ENCODE measurements at places on chromosomes 2 and 18.

GRCh38 chr2:239605976-239606375 is 205.2 kb upstream of the HDAC4 start:
- no peak for DNase-seq

DNA sequence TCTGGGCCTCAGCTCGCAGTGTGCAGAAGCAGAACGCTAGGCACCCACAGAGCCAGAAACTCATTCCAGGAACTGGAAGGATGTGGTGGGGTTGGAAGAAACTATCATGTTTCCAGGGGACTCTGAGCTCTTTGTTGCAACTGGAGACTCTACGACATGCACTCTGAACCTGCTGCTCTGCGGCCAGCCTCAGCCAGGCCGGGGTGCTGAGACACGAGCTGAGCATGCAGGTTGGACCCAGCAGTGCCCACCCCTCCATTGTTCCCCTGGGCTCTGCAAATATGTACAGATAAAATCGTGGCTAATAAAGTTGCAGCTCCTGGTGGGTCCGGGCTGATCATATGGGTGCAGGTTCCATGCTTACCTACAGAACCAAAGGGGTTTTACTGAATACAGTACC is 37.6 kb upstream of the ARL4C start:
- DNase-seq = no peak

GRCh38 chr2:73110168-73111072 is 2.3 kb downstream of the RAB11FIP5 start:
- no peak for DNase-seq

DNA sequence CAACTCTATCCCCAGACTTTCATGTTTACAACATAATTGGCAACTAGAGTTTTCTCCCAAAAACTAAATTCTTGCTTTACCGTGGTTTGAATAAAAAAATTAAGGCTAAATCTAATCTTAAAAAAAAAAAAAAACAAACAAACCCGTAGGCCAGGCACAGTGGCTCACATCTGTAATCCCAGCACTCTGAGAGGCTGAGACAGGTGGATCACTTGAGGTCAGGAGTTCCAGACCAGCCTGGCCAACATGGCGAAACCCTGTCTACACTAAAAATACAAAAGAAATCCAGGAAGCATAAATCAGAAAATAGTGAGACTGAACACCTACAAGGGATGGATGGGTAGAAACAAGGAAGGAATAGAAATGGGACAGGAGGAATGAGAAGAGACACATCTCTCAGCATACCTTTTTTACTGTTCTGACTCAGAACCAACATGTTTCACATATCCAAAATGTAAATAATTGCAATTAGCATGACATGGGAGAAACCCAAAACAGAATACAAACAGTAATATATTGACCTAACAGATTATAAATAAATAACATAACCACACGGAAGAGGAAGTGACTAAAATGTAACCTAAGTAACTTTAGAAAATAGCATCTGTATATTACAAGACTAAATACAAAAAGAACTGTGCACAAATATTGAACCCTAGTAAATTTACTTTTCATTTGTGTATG is 17.5 kb downstream of the MGAT4A start:
- no peak for DNase-seq

- no peak for DNase-seq
These were observed 18.6 kb upstream of the ZNF532 start for GRCh38 chr18:58845928-58846724.

DNA sequence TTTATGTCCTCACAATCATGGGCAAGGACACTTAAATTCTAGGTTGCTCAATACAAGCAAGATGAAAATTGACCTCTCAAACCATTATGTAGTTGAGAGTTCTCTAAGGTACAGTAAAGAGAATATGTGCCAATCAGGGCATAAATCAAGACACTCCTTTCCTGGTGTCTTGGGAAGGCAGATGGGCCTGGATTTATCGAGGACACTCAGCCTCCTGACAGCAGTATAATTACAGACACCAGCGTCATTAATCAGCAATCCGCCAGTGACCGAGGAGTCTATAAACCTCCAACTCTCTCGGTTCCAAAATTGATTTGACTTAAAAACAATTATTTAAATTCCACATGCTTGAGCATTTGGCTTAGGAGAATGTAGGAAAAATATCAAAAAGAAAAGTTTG is 75.7 kb upstream of the DAPL1 start:
- no peak for DNase-seq

DNA sequence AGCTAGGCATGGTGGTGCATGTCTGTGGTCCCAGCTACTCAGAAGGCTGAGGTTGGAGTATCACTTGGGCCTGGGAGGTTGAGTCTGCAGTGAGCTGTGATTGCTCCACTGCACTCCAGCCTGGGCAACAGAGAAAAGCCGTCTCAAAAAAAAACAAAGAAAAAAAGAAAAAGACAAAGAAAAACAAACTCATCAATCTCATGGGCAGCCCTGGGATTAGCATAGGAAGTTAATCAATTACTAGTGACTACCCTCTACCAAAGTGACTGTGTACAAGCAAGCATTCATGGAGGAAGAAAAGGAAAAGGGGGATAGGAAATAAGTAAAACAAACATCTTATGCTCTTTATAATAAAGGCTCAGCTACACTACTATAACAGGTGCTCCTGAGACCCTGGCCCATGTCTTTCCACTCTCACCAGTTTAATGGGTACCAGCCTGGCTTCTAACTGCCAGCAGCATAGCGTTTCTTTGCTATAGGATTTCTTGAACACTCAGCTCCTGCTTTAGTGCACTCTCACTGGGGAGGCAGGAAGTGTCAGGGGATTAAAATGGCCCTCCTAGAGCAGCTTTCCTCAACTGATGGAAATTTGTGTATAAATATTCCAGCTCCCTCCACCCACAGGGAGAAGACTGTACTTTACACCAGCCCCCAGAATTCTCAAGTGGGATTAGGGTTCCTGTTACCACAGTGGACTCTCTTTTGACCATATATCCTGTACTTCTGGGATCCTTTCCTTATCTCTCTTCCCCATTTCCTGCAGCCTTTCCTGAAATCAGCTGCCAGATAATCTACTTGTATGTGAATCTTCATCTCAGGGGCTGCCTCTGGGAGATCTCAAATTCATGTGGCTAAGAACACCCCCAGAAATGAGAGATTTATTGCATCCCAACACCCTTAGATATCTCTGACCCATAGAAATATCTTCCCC is 91.3 kb upstream of the GLS start:
- DNase-seq = no peak

GRCh38 chr2:39217192-39217550 is 26.6 kb downstream of the CDKL4 start:
- DNase-seq = no peak

- DNase-seq = no peak
These were observed 328.7 kb downstream of the NR4A2 start for GRCh38 chr2:156003780-156004179.

DNA sequence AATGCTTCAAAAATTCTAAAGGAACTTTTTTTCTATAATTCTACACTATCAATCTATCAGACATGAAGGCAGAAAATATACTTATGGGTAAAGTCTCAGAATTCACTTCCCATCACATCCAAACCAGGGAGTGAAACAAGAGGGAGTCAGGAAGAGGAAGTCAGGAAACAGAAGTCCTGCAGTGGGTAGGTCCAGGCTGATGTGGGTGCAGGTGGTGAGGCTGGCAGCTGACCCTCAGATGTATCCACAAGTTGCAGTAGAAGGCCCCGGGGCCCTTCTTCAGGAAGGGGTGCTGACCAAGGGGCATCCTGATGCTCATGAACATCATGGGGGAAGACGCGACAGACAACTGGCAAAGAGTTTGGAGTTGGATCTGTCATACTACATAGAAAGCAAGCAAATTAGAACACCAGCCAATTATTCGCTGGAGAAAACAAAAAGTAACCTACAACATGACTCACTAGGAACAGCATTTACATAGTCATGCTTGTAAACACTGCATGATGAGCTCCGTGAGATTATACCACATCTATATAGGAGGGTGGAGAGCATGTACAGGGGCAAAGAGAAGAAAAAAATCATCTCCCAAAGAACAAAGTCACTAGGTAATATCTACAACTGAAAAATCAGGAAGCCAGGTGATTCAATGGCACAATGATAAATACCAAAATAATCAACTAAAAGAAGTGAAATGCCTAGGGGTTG is 4.2 kb downstream of the UXS1 start:
- DNase-seq = no peak

- DNase-seq = no peak
These were observed 117.4 kb upstream of the RPRM start for GRCh38 chr2:153595939-153596338.

DNA sequence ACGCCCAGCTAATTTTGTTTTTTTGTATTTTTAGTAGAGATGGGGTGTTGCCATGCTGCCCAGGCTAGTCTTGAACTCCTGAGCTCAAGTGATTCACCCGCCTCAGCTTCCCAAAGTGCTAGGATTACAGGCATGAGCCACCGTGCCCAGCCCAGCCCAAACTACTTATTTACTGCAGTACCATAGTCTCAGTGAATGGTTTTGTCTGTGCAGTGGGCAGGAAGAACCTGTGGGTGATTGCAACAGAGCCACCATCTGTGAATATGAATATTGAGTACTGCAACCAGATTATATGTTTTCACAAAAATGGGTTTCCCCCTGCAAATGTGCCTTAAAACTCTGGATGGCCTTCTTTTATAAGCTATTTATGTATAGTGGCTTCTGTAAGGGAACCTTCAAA is 9.1 kb downstream of the MPPE1 start:
- no peak for DNase-seq

GRCh38 chr2:132980304-132980703 is 310.3 kb upstream of the LYPD1 start:
- DNase-seq = no peak

- DNase-seq = no peak
These were observed 2.9 kb downstream of the TGOLN2 start for GRCh38 chr2:85324639-85325465.

DNA sequence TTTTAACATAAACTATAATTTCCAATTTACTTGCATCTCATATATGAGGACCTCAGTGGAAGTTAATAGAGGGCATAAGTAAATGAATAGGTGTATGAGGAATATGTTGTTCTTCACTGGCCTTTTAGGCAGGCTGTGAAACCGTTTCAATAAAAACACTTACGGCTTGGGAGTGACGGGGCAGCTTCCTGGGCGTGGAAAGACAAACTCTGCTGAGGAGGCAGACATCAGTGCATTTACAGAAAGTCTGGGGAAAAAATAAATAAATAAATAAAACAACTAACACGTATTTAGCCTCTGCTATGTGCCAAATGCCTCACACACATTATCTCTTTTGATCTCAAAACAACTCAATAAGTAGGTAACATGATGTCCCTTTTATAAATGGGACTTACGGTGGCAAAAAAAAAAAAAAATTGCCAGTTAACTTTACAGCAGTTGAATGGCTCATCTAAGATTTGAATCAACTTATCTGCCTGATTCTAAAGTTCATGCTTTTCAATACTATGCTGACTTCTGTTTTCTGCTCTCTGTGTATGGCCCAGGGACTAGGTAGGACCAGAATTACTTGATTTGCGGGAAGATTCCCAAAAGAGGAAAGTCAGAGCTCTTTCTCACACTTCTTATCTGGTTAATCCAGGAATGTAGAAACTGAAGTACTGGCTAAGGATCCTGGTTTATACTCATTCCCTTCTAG is 77.5 kb upstream of the LRATD1 start:
- DNase-seq = no peak

DNA sequence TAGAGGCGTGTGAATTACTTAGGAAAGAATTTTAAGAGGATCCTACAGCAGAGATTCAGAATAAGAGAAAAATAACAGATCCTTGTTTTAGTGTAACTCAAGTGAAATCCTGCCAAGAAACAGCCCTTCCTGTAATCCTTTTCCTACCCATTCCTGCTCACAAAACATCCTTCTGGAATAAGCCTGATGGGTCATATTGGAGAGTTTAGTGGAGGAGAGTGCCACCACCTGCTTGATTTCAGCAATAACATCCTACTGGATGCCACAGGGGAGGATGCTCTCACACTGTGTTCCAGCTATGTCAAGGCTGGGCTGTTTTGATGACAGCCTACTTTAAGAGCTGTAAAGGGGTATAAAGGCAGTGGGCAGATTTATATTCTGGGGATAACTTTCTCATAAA is 54.8 kb upstream of the CCDC178 start:
- no peak for DNase-seq

GRCh38 chr2:226782092-226782713 is 17.4 kb downstream of the IRS1 start:
- no peak for DNase-seq

GRCh38 chr18:59140302-59140885 is 710 bp downstream of the SEC11C start:
- DNase-seq = peak; percentile 2

GRCh38 chr2:112149194-112149593 is 11.0 kb downstream of the FBLN7 start:
- no peak for DNase-seq

DNA sequence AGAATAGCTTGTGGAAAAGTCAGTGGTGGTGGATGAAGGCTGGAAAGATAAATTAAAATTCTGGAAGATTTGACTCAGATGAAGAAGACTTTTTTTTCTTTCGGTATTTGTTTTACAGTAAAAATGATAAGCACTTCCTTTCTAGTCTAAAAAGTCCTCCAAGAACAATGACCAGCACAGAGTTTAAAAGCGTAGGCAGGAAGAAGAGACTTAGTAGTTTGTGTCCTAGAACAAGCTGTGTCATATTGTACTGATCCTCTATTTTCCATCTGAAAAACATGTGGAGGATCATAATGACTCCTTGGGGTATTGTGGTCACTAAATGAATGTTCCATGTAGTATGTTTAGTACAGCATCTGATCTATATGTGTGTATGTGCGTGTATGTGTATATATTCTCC is 132.4 kb upstream of the FSHR start:
- no peak for DNase-seq

DNA sequence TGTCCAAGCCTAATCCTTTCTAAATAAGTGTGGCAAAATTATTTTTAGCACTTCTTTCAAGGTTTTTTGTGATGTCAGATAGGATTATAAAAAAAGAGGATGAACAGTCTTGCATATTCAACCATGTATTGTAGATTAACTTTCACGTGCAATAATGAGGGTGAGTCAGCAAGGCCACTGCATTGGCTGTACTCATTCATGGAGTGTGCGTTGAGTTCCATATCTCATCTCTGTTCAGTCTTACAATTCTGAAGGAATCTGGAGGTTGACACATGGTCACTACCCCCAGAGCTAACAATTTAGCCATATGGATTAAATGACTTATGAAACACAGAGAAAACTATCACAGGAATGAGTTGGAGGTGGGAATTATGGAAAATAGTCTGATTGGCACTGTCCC is 810.5 kb downstream of the SLC4A3 start:
- DNase-seq = no peak

DNA sequence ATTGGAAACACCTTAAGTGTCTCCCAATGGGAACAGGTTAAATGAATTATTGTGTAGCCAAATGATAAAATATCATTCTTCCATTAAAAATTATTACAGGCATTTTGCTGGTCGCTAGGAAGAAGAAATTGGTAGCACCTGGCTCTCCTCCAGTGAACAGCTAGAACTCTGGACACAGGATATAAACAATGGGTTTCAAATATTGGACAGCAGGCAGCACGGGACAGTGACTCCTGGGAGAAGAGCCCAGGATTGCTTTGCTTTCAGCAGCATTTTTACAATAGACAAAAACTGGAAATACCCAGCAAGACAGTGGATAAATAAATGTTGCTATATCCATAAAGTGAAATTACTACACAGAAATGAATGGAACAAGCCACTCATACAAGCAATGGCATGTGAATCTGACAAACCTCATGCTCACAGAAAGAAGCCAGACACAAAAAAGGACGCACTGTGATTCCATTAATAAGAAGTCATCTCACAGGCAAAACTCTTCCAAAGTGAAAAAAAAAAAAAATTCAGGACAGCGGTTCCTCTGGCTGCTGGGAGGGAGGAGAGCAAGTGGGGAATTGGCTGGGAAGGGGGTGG is 50.5 kb downstream of the LAMA1 start:
- DNase-seq = no peak

- no peak for DNase-seq
These were observed 1.8 kb downstream of the GLS start for GRCh38 chr2:190882411-190882766.

All from stimulated activated CD8-positive, alpha-beta memory T cell treated with anti-CD3 and anti-CD28 coated beads, Interleukin-12 subunit alpha, Interleukin-12 subunit beta, amount 100 ng/mL, for 1 hour (primary cell).